ENCODE measurements at places on chromosomes 4 and X. TPM values are rescaled to one million over a fixed set of nuclear protein-coding genes. Genes with fewer than 3 reads are reported as not detected.

The NUDT9 gene
- total RNA-seq, result 21.7 TPM

The POLN gene
- total RNA-seq, result 4.3 TPM

- DNase-seq, result no peak
Measured at GRCh38 chr4:142660728-142661127, 185.4 kb downstream of the INPP4B start.

The PRR32 gene
- not detected for total RNA-seq

- no peak for DNase-seq
Measured at GRCh38 chr4:182914357-182914756, 2.8 kb downstream of the DCTD start.

The RTL3 gene
- not detected for total RNA-seq

GRCh38 chrX:151828439-151829080 is 84.1 kb upstream of the MAGEA4 start:
- DNase-seq, result no peak

DNA sequence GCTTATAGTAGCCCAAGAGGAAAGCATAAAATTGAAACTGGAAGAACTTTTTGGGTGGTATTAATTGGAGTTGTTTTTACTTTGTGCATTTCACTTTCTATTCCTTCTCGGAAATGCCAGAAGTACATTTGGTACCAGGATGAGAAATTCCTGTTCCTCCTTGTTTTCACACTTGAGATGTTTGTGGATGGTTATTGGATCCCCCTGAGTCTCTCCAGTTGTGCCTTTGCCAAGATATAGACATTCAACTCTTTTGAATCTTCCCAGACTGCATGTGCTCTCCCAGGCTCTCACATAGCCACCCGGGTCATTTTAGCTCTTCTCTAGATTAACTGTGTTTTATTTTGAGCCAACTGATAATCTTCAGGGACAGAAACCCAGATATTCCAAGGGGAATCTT is 120.5 kb downstream of the AFF1 start:
- no peak for DNase-seq

The SPANXD gene
- total RNA-seq, result not detected

DNA sequence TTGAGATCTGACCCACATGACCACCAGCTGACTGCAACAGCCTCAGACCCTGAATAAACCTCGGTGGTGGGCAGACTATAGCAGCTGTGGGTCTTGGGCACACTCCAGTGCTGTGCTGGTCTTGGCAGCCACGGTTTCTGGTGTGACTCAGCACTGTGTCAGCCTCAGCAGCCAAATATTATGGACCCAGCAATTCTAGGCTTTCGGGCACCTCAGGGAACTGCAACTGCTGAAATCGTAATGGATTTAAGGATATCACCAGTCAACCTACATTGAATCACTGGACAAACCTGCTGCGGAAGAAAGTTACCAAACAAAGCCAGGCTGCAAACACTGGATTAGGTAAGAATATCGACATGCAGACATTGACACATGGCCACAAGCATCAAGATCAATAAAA is 10.5 kb upstream of the UBE2NL start:
- DNase-seq, result no peak

GRCh38 chrX:15336023-15336413 is 695 bp upstream of the PIGA start:
- no peak for DNase-seq

DNA sequence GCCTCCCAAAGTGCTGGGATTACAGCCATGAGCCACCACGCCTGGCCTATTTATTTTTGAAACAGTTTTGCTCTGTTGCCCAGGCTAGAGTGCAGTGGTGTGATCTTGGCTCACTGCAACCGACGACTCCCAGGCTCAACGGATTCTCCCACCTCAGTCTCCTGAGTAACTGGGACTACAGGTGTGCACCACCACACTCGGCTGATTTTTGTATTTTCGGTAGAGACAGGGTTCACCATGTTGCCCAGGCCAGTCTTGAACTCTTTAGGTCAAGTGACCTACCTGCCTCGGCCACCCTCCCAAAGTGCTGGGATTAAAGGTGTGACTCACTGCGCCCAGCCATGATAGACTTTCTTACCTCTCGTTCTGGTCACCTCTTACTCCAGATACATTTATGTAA is 124.0 kb downstream of the UBE2K start:
- no peak for DNase-seq

DNA sequence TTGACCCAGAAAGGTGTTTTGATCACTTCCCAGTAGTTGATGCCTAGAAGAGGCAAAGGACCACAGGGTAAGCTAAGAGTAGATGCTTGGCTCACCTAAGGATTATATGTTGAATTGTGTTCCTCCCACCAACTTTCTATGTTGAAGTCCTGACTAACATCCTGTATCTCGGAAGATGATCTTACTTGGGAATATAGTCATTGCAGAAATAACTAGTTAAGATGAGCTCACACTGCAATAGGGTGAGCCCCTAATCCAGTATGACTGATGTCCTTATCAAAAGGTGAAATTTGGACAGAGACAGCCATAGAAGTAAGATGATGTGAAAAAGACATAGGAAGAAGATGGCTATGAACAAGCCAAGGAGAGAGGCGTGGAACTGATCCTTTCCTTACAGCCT is 3.3 kb upstream of the HMGB2 start:
- DNase-seq, result no peak

The HSFX1 gene
- 1.0 TPM for total RNA-seq

DNA sequence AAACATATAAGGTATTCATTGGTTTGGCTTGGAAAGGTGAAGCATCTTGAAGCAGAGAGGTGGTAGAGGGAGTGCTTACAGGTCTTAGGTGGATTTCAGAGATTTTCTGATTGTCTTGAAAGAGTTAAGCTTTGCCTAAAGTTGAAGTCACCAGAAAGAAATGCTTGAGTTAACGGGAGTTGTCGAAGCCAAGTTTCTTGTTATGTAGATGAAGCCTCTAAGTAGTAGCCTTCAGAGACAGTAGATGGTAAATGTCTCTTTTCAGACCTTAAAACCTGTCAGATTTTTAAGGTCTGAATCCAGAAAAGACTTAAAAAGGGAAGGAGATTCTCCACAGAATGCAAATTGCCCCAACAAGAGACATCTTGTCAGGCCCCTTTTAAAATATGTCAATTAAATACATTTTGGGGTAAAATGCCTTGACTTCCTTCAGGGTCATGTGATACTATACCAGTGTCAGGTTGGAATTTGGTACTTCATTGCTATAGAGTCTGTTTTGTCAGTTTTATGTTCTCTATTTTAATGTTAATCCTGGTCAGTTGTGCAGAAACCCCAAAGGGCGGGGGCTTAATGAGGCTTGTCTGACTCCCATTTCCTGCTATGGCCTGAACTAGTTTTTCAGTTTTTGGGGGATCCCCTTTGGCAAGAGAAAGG is 81.0 kb downstream of the PCDH18 start:
- no peak for DNase-seq

- no peak for DNase-seq
Measured at GRCh38 chr4:76690906-76691275, 207.1 kb downstream of the SOWAHB start.

DNA sequence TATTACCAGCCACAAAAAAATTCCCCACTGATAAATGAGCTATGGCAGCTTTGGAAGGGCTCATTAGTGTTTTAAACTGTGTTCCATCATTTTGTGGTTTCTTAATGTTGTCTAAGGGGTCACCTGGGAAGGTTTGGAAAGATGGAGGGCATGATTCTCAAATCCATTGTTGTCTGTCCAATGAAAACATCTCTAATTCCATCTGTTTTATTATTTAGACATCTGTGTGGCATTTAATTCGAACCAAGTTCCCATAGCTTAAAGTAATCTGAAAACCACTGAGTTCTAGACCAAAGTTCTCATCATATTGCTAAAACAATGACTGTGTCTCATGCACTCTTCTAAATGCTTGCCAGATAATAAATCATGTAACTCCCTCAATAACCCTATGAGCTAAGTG is 103.8 kb upstream of the PPP3CA start:
- DNase-seq, result no peak

DNA sequence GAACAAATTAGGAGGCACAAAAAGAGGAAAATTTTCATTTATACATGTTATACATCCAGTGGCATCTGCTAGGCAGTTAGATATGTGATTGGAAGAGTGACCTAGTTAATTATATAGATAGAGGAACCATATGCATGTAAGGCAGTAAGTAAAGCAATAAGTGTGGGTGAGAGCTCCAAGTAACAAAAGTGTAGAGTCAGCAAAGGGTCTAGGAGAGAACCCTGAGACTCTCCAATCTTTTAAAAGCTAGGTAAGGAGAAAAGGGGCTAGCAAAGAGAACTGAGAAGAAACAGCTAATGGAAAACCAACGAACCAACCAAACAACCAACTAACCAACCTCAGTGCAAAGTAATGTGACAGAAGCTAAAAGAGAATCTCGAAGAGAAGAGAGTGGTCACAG is 3.8 kb upstream of the CFAP299 start:
- no peak for DNase-seq

The ABCG2 gene
- total RNA-seq, result 63.3 TPM

The GK gene
- 1.7 TPM for total RNA-seq

All from Panc1 (cell line).